ENCODE measurements at places on chromosomes 4 and X.

GRCh38 chrX:31580227-31580626 lies 508.4 kb upstream of the FTHL17 start:
- no peak for DNase-seq

DNA sequence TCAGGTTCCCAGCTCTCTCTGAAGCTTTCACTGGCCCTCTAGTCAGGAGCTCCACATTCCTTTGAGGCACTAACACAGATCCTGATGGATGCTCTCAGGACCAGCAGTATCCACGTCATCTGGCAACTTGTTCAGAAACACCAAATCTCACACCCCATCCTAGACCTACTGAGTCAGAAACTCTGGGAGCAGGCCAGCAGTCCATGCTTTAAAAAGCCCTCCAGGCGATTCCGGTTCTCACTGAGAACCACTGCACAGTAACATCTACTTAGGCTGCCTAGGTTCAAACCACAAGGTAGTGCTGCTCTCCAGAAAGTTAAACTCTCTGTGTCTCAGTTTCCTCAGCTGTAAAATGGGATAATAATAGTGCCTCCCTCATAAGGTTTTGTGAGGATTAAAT lies 55.3 kb downstream of the CCDC158 start:
- DNase-seq: no peak

DNA sequence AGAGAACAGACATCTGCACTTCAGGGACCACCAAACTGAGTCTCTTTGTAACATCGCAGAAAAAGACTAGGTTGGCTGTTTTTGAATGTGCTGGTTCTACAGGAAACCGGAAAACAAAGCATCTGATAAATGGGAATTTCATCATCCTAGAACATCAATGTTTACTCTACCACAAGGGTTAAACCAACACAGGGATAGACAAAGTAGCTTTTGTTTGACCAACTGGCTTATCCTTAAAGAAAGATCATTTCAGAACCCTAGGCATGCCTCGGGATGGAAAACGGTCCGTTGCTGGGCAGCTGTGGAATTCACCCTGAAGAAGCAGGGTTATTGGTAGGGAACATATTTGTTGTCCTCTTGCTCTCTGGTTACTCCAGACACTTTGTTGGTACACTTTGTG lies 2355.5 kb upstream of the AGA start:
- DNase-seq: no peak

GRCh38 chr4:70752236-70752635 lies 30.5 kb downstream of the RUFY3 start:
- no peak for DNase-seq

- DNase-seq: no peak
Measured at GRCh38 chr4:37734989-37735388, 48.8 kb upstream of the RELL1 start.

DNA sequence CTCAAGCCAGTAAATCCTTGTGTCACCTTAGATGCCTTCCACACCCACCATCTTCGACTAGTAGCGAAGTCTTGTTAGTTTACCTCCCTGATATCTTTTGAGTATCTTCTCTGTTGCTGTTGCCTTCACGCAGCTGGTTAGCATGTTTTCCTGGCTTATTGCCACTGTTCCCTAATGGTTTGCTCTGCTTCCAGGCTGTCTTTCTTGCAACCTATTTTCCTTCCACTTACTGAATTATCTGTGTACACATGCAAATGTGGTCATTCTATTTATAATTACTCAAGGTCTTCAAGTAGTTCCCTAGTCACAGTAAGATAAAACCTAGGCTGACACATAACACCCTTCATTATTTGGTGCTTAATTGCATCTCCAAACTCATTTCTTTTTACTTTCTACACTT lies 89.5 kb downstream of the UGT8 start:
- DNase-seq: no peak

DNA sequence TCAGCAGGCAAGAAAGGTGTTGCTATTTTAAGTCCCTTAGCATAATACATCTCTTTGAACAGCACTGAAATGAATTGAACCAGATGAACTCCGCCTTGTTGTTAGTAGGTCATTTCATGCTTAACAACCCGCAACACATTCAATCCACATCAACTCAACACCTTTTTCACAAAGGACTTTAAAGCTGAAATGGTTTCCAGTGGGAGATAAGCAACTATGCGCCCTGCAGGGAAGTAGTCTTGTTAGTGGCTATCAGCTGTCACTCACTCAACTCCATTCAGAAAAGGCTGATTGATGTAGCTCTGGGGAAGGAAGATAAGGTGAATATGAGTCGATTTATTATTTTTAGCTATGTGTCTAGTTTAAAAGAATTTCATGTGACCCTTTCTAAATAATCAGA lies 46.0 kb downstream of the ATP8A1 start:
- no peak for DNase-seq

GRCh38 chr4:165288639-165289422 lies 38.6 kb upstream of the MSMO1 start:
- DNase-seq: no peak

- no peak for DNase-seq
Measured at GRCh38 chrX:9135901-9136510, 102.1 kb upstream of the FAM9B start.

DNA sequence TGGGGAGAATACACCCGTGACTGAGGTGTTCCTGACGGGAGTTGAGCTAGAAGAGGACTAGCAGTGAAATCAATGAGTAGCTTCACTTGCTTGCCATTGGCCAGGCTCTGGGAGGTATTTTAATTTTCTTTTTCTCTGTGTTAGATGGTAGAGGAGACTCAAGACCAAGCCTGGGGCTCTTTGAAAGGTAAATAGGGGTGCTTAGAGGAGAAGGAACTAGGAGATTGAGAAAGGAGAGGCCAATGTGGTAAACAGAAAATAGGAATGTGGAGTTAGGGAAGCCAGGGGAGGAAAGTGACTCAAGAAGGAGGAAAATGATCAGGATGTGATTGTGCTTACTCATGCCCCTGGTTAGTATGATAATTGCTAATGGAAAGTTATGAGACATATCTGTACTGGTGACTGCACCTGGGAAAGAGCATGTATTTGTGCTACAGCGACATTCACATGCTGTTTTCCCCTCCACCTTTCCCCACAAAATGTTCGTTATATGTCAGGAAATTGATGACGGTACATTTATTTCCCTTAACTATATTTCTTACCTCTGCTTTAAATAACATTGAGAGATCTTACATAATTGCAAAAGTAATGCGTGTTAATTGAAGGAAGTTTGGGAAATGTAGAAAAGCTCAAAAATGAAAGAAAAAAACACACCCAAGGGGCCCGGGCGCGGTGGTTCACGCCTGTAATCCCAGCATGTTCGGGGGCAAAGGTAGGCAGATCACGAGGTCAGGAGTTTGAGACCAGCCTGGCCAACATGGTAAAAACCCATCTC lies 16.9 kb upstream of the LRBA start:
- peak; percentile 44 for DNase-seq

DNA sequence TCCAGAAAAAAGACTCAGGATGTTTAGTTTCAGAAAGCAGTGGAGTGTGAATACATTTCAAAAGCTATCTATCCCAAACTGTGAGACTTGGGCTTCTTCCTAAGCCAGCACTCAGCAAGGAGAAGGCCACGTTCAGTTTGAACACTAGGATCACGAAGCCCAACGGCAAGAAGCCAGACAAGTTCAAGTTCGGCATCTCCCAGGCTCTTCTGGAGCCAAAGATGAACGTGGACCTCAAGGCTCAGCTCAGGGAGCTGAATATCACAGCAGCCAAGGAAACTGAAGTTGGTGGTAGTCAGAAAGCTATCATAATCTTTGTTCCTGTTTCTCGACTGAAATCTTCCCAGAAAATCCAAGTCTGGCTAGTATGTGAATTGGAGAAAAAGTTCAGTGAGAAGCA lies 7.6 kb downstream of the PLAC1 start:
- no peak for DNase-seq

- DNase-seq: no peak
Measured at GRCh38 chrX:68840256-68840655, 11.4 kb downstream of the EFNB1 start.

- DNase-seq: no peak
Measured at GRCh38 chr4:74206088-74206825, 48.3 kb downstream of the MTHFD2L start.

DNA sequence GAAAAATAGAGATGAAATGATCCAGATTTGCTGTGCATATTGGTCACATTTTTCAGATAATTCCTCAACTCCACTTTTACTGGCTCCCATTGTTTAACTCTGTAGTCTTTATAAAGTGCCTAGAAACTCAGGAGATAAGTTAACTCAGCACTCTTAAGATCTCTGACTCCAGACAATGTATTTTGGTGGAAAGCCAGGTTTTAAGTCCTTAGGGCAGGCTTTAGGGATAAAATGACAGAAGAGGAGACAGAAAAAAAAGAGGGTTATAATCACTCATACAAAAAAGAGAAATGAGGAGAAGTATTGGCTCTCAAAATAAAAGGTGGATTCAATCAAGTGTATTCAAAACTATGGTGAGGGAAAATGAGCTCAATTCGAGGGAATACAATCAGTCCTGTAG lies 674.8 kb upstream of the INTU start:
- DNase-seq: no peak

DNA sequence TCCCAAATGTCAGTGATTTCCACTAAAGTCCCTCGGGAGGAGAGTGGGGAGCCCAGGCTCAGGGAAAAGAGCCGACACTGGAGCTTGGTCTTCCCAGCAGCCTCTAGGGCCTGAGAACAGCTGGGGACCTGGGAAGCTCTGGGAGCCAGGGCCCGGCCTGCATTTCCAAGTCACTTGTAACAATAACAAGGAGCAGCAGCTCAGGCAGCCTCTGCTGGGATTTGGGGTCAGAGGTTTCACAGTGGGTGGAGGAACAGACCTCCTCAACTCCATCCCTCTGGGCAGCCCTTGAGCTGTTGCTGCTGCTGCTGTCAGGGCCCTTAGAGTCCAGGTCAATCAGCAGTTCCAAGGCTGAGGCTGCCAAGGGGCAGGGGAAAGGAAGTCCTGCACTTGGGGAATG lies 11.1 kb downstream of the STARD8 start:
- DNase-seq: no peak

GRCh38 chr4:136106753-136107152 lies 1425.5 kb downstream of the PCDH18 start:
- DNase-seq: no peak

- DNase-seq: no peak
Measured at GRCh38 chrX:2502668-2503519, 2.1 kb upstream of the DHRSX start.

DNA sequence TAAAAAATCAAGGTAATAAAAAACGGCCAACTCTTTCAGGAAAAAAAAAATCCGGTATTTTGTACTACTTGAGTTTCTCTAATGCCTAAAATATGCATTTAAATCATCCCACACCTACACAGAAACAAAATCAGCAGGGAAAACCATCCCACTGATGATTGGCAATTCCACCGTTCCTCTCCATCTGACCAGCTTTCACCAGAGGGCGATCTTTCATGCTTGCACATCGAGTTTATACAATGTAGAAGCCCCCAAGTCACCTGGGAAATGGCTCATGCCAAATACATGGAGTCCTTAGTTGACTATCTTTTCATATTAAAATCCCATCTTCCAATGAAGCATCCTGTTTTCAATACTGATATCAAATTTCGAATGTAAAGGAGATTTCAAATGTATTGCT lies 69.2 kb downstream of the PTCHD1 start:
- DNase-seq: no peak

DNA sequence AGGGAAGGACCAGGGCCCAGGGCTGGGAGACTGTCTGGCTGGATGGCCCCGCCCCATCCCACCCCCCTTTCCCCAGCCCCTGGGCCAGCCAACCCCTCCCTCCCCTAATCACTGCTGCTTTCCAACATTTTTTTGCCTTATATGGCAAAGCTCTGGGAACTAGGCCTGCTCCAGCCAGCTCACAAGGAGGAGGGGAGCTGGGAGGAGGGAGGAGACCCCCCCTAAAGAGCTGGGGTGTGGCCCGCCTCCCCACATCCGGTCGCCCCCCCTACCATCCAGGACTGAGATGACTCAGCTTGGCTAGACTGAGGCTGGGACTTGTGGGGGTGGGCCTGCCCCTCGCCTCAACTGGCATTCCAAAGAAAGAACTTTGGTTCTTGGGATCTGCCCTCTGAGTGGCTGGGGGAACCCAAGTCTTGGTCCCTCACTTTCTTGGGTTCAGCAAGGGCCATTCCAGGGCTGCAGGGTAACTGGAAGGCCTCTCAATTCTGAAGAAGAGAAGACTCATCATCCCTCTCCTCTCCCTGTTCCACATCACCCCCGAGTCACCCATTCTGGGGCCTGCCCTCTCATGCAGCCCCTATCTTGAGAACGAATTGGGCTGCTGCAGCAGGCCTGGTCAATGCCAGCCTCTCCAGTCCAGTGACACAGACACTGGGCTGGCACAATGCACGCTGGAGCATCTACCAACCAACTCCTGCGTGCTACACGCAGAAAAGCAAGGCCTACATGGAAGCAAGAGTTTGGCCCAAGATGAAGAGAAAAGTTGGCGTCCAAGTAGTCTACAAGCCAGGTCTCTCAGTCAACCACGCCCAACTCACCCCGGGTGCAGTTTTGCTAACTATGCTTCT lies 4.8 kb downstream of the FLNA start:
- DNase-seq: peak; percentile 70

DNA sequence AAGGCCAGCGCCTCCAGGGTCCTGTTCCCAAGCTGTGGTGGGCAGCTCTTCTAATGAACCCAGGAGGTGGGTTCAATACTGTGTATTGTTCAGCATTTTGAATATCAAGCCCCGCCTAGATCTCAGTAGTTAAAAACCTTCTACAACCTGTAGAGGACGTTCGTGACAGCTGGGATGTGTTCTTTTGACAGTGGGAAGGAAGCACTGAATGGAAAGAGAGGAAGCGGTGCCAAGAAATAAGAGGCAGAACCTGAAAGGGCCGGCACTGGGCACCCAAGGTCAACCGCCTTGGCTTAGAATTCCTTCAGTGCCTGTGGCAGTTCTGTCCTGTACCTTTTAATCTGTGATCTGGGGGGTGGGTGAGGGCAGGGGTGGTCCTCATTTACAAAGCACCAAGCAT lies 73.1 kb downstream of the CC2D2A start:
- no peak for DNase-seq

GRCh38 chrX:8310409-8310808 lies 139.3 kb upstream of the VCX2 start:
- DNase-seq: no peak

GRCh38 chr4:57193209-57193810 lies 83.1 kb upstream of the IGFBP7 start:
- no peak for DNase-seq

DNA sequence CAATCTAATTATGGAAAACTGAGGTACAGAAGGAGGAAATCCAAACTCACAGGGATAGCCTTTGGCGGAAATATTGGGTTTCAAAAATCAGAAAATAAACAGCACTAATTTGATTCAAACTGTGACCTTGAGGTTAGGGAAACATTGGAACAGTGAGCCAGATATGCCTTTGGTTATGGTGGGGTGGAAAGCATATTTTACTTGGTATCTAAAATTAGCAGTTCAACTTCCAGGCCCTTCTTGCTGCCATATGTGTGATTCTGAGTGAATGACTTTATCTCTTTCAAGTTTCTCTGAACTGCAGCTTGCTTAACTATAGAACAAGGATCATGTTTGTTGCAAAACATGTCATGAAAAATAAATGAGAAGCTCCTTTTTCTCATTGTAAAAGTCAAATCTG lies 240.9 kb upstream of the VEGFC start:
- DNase-seq: no peak

GRCh38 chr4:165222651-165222994 lies 15.3 kb downstream of the KLHL2 start:
- DNase-seq: no peak

- DNase-seq: no peak
Measured at GRCh38 chr4:169102026-169102425, 92.0 kb upstream of the CBR4 start.

- no peak for DNase-seq
Measured at GRCh38 chr4:26086621-26087441, 172.8 kb downstream of the SMIM20 start.

Data from activated naive CD4-positive, alpha-beta T cell treated with anti-CD3 and anti-CD28 coated beads for 36 hours (primary cell).